Transverse colon (tissue), 4 donors: ENCODE measurements at places on chromosomes 6 and 20. TPM values are rescaled to one million over a fixed set of nuclear protein-coding genes. Genes with fewer than 3 reads are reported as not detected.

DNA sequence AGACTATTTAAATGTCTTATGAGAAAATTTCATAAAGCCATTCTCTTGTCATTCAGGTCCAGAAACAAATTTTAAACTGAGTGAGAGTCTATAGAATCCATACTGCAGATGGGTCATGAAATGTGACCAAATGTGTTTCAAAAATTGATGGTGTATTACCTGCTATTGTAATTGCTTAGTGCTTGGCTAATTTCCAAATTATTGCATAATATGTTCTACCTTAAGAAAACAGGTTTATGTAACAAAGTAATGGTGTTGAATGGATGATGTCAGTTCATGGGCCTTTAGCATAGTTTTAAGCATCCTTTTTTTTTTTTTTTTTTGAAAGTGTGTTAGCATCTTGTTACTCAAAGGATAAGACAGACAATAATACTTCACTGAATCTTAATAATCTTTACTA, 5.0 kb downstream of the MARCKS start:
- DNase-seq: no peak

DNA sequence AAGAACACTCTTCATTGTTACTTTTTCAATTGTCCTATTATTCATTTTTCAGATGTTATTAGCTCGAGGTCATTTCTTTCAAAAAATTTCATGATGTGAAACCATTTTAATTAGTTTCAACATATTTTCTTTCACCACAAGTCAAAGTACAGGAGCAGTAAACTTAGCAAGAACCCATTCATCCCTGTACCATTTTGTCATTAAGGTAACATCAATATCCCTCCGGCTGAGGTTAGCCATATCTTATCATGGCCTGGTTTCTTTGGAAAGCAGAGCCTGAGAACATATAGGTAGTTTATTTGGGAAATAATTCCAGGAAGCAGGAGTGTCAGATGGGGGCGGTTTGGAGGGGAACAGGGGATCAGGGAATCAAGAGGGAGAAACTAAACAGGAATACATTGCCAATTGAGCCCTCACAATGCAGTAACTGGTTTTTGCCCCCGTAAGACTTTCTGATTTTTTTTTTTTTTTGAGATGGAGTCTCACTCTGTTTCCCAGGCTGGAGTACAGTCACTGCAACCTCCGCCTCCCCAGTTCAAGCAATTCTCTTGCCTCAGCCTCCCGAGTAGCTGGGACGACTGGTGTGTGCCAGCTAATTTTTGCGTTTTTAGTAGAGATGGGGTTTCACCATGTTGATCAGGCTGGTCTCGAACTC, 83.7 kb downstream of the MKKS start:
- DNase-seq: no peak

GRCh38 chr6:132746048-132746447, 11.7 kb downstream of the VNN2 start:
- no peak for DNase-seq

- DNase-seq: no peak
These were observed 320.9 kb downstream of the UTRN start for GRCh38 chr6:144606083-144606482.

DNA sequence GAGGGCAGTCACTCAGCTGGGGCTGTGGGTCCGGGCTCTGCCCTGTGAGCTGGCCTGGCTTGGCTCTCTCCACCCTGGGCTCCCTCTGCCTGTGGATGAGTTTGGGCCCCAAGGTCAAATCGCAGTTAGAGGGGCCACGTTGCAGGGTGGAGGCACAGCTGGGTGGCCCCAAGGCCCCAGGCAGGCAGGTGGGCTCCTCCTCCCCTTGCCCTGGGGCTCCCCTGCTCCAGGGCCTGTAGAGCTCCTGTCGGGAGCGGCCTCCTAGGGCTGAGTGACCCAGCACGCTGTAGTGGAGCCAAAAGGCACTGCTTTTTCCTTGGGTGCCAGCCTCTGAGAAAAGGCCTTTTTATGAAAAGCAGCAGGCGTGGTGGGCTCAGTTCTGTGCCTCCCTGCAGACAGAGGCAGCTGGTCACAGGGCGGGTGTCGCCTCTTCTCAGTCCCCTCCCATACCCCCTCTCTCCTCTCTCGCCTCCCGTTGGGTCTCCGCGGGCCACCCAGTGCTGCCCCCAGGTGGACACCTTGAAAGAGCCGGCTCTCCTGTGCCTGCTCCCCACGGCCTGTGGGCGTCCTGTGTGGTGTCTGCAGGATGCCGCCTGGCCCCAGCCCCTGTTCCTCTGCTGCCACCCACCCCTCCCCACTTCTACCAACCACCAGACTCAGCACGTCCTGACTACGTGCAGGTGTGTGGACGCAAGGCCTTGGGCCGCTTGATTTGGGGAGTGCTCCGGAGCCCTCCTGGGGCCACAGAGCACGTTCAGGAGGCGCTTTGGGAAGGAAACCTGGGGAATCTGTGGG, 13.2 kb downstream of the SS18L1 start:
- peak; percentile 63 for DNase-seq

DNA sequence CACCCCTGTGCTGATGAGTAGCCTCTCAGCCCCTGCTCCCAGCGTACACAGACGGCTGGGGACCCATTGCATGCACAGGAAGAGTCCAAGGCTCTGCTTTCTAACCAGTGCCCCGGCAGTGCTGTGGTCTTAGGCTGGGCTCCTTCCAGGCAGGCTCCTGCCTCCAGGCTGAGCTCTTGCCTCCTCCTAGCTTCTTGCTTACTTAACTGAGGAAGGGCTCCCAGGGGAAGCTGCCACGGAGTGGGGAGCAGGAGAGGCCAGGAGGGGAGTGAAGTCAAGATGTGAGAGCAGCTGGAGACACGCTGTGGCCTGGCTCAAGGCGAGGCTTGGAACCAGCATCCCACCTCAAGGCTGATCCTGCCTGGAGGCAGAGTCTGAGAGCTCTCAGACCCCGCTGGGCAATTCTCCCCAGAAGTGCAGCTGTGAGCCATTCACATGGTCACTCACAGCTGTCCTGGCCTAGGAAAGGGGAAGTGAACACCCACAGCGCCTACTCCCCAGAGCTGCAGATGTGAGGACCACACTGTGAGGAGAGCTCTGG, 141.0 kb downstream of the TBXT start:
- DNase-seq: no peak

GRCh38 chr6:16295060-16295459, 56.7 kb downstream of the GMPR start:
- no peak for DNase-seq

GRCh38 chr6:35474131-35474941, 6.1 kb downstream of the RPL10A start:
- DNase-seq: no peak

The LKAAEAR1 gene
- total RNA-seq: not detected

The CYP24A1 gene
- total RNA-seq: not detected

The LAMP5 gene
- total RNA-seq: 0.32 TPM
